Left colon (tissue), 2 donors: ENCODE measurements at places on chromosomes 7 and 10. TPM values are rescaled to one million over a fixed set of nuclear protein-coding genes. Genes with fewer than 3 reads are reported as not detected.

- DNase-seq: no peak
Measured at GRCh38 chr7:157840914-157841772, 504.3 kb downstream of the DNAJB6 start.

The COL28A1 gene
- 5.1 TPM for total RNA-seq

- DNase-seq: peak; percentile 43
Measured at GRCh38 chr7:139358541-139359365, 941 bp upstream of the LUC7L2 start.

The RADIL gene
- 1.9 TPM for total RNA-seq

GRCh38 chr7:28701731-28702130 lies 256.4 kb downstream of the TRIL start:
- no peak for DNase-seq

- peak; percentile 43 for DNase-seq
Measured at GRCh38 chr10:46028584-46029460, 1.6 kb downstream of the NCOA4 start.

The AKR1C8 gene
- not detected for total RNA-seq

The GALNT11 gene
- 16.3 TPM for total RNA-seq
